Activated CD8-positive, alpha-beta memory T cell treated with anti-CD3 and anti-CD28 coated beads for 4 hours (primary cell): ENCODE measurements at places on chromosomes 5 and 9.

- no peak for DNase-seq
Measured at GRCh38 chr9:137582286-137582860, 3.6 kb upstream of the DPH7 start.

DNA sequence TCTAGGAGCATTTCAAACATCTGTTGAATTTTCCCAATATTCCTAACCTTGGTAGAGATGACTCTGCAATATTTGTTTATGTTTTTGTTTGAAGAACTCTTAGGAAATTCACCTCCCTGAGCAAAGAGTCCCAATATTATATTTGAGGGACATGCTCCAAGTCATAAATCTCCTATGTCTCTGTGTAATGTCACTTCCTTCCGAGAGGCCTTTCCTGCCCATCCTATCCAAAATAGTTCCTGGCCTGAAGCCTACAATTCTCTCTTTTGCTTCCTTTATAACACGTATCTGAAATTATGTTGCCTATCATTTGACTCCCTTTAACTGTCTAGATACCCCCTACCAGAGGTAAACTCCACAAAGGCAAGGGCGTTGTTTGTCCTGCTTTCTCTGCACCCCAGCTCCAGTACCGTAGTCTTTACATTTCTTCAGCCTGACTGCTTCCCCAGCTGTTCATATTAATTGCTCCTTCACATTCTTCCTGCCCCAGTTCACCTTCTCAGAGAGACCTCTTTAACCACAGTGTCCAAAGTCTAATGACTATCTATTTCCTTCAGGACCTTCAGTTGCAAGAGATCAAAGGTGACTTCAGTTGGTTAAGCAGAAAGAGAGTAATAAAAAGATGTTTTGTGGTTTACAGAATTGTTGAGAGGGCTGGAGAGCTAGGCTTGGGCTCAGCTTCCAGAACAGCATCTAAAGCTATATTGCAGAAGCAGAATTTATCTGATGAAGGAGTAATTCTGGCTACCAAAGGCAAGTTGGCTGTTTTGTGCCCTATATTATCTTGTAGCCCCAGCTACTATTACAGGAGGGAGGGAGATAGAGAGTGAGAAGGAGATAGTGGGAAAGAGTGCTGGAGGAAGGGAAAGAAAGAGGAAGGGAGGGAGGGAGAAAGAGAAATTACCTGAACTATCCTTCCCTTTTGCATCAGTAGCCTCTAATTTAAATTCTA, 109.3 kb upstream of the TMEM161B start:
- no peak for DNase-seq

DNA sequence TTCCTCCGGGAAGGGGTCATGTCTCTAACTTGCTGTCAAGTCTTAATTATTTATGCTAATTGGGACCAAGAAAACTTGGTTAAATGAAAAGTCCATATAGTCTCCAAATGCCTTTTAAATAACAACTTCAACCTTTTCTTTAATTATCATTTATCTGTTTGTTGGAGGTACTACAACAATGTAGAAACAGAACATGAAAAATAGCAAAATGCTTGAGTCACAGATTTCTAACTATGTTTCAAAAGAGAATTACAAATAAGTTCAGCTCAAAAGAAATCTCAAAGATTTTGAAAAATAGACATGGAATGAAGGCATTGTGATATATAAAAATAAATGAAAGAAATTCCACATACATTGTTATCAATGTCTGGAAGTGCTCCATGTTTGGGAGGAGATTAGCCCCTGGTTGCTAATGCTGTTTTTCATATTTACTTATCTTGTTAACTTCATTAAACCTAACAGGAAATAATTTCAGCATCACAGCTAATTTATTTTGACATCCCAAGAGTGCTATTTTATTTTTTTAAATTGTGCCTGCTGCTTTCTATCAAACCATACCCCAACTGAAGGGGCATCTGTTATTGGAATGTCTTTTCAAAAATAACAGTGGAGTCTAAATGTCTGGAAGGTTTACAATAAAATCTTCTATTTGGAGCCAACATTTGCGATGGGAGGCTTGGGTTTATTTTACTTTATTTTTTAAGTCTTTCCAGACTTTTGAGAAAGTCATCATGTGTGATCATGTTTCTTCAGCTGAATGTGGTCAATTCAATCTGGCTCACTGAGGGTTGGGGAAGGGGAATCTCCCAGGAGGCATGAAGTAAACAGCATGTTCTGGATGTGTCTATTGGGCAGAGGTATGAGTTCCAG, 53.1 kb upstream of the ANKRD55 start:
- DNase-seq: no peak

DNA sequence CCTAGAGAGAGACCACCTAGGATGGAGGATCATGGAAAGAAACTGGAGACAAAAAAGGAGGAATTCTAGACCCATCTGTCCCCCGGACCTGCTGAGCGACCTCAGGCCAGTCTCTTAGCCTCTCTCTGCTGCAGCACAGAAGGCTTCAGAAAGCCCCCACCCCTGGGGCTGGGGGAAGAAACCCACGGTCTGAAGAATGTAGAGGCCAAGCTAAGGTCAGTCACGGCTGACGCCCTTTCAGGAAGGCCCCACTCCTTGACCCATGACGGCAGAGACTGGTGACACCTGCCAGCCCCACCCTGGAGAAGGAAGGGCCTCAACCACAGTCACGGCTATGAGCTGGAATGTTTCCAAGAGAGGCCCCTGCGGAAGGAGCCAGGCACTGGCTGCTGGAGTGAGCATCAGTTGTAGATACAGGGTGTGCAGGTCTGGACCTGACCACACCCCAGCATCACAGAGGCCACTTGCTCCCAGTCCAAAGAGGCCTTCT, 120.5 kb upstream of the BOD1 start:
- DNase-seq: no peak

- DNase-seq: no peak
Measured at GRCh38 chr5:45399041-45399440, 297.1 kb downstream of the HCN1 start.
